Small intestine (tissue), 16 donors: ENCODE measurements at places on chromosomes 2 and 18. TPM values are rescaled to one million over a fixed set of nuclear protein-coding genes. Genes with fewer than 3 reads are reported as not detected.

GRCh38 chr2:151664520-151664919 lies 69.8 kb downstream of the NEB start:
- no peak overlapping the region for H3K27ac ChIP-seq
- H3K4me3 ChIP-seq: no peak overlapping the region

- H3K27me3 ChIP-seq: no peaks in the 10 kb centered on the region
- DNase-seq: no peak
- H3K4me3 ChIP-seq: no peak overlapping the region
- H3K4me1 ChIP-seq: no peaks in the 10 kb centered on the region
- no peak overlapping the region for H3K27ac ChIP-seq
Observed at GRCh38 chr18:75179819-75180600, 28.9 kb downstream of the PTGR3 start.

- H3K36me3 ChIP-seq: no peaks in the 10 kb centered on the region
- DNase-seq: no peak
- no peak overlapping the region for H3K27ac ChIP-seq
Observed at GRCh38 chr2:12315224-12315623, 401.5 kb upstream of the TRIB2 start.

GRCh38 chr18:56541340-56541739 lies 97.1 kb downstream of the TXNL1 start:
- no peak for DNase-seq
- H3K4me3 ChIP-seq: no peak overlapping the region
- no peak overlapping the region for H3K27ac ChIP-seq
- H3K4me1 ChIP-seq: no peaks in the 10 kb centered on the region
- H3K36me3 ChIP-seq: no peaks in the 10 kb centered on the region

DNA sequence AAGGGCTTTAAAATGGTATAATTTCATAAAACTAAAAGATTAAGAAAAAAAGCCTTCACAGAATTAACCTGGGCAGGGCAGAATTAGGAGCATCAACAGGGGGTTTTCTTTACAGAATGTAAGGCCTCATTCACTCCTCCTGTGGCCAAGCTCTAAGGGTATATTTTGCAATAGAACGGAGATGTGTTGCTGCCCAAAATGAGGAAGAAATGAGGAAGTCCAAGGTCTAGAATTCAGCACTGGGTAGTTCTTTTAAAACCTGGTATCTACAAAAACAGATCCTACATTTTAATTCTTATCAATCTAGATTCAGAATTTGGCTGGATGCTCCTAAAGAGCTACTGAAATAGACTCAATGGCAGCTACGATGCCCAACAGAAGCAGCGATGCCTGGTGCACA lies 101.8 kb downstream of the AKAIN1 start:
- no peaks in the 10 kb centered on the region for H3K27me3 ChIP-seq
- DNase-seq: no peak
- H3K4me1 ChIP-seq: no peaks in the 10 kb centered on the region
- no peak overlapping the region for H3K4me3 ChIP-seq
- no peaks in the 10 kb centered on the region for H3K36me3 ChIP-seq

GRCh38 chr18:3655254-3656050 lies 205.5 kb downstream of the TGIF1 start:
- H3K36me3 ChIP-seq: no peaks in the 10 kb centered on the region
- H3K27ac ChIP-seq: peak overlapping the region; percentile 18
- H3K4me3 ChIP-seq: no peak overlapping the region
- DNase-seq: peak; percentile 48

GRCh38 chr2:232436381-232437194 lies 19.4 kb upstream of the ALPI start:
- no peaks in the 10 kb centered on the region for H3K4me1 ChIP-seq
- H3K36me3 ChIP-seq: no peaks in the 10 kb centered on the region
- DNase-seq: no peak
- no peaks in the 10 kb centered on the region for H3K27me3 ChIP-seq
- no peak overlapping the region for H3K27ac ChIP-seq

DNA sequence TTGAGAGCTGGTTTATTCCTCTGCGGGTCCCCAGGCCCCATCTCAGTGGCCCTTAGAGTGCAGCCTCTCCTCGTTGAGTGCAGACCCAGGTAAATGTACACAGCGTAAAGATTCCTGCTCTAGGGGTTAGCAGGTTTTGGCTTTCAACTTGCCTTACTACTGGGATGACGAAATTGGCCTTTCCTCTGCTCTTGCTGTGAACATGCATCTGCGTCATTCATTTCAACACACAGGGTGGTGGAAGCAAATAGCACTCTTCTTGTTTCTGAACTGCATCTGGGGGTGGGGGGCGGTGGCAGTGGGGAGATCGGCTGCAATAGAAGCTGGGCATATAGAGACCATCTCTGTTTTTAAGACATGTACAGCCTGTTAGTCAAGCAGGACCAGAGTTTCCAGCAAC lies 16.5 kb upstream of the SLC16A14 start:
- no peaks in the 10 kb centered on the region for H3K27me3 ChIP-seq
- no peak for DNase-seq
- H3K4me1 ChIP-seq: no peaks in the 10 kb centered on the region
- no peak overlapping the region for H3K27ac ChIP-seq
- H3K36me3 ChIP-seq: no peaks in the 10 kb centered on the region
- no peak overlapping the region for H3K4me3 ChIP-seq

DNA sequence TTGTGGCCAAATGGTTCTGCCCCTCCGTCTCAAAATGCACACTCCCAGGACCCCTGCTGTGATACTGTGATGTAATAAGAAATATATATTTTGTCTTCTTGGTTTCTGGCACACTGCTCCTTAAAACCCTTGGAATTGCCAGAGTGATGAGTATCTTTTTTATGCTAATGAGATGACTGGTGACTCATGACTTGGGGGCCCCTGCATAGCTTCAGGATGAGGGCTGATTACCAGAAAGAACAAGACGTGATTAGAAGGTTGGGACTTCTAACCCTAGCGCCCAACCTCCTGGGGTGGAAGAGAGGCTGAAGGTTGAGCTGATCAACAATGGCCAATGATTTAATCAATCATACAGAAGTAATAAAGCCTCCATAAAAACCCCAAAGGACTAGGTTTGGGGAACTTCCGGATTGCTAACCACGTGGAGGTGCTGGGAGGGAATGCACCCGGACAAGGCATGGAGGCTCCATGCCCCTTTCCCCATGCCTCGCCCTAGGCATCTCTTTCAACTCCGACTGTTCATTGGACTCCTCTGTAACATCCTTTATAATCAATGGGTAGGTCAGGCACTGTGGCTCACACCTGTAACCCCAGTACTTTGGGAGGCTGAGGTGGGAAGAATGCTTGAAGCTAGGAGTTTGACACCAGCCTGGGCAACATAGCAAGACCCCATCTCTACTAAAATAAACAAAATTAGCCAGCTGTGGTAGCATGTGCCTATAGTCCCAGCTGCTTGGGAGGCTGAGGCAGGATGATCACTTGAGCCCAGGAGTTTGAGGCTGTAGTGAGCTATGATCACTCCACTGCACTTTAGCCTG lies 89.1 kb downstream of the HS1BP3 start:
- H3K27me3 ChIP-seq: no peaks in the 10 kb centered on the region
- H3K36me3 ChIP-seq: no peaks in the 10 kb centered on the region
- peak; percentile 61 for DNase-seq

- no peaks in the 10 kb centered on the region for H3K27me3 ChIP-seq
- no peak overlapping the region for H3K27ac ChIP-seq
- H3K4me3 ChIP-seq: no peak overlapping the region
- no peaks in the 10 kb centered on the region for H3K4me1 ChIP-seq
- H3K36me3 ChIP-seq: no peaks in the 10 kb centered on the region
- DNase-seq: no peak
Observed at GRCh38 chr2:219861307-219861706, 233.9 kb downstream of the SLC4A3 start.

DNA sequence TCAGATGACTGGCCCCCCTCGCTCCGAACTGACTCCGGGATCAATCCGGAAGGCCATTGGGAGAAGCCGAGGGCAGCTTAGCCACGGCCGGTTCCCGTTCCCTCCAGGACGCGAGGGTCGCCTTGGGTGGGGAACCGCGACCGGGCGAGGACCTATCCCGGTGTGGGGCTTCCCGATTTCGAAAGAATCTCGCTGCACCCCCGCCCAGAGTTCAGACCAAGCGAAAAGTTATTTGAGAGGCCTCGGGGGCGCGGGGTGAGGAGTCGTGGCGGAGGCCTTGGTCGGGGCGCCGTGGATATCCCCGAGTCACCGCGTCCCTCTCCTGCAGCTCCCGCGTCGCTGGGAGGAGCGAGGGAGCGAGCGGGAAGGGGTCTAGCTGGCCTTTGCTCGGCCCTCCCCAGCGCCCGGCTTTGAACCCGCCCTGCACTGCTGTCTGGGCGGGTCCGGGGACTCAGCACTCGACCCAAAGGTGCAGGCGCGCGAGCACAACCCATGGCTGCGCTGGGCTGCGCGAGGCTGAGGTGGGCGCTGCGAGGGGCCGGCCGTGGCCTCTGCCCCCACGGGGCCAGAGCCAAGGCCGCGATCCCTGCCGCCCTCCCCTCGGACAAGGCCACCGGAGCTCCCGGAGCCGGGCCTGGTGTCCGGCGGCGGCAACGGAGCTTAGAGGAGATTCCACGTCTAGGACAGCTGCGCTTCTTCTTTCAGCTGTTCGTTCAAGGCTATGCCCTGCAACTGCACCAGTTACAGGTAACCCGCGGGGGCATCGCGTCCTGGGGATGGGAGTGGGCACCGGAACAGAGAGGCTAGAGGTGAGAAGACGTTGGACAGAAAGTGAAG lies at the start of gene CYP27A1:
CYP27A1 (plus strand) TSS at position 457 of the 837 bp plus-strand sequence; CDS start at position 493, 36 bp downstream.
- H3K4me3 ChIP-seq: peak within 1 kb of the TSS; percentile 56
- H3K4me1 ChIP-seq: peaks cover 22% of the 10 kb centered on the region
- H3K36me3 ChIP-seq: no peaks in the 10 kb centered on the region
- DNase-seq: peak; percentile 90
- H3K27me3 ChIP-seq: no peaks in the 10 kb centered on the region
- peak within 1 kb of the TSS; percentile 77 for H3K27ac ChIP-seq

DNA sequence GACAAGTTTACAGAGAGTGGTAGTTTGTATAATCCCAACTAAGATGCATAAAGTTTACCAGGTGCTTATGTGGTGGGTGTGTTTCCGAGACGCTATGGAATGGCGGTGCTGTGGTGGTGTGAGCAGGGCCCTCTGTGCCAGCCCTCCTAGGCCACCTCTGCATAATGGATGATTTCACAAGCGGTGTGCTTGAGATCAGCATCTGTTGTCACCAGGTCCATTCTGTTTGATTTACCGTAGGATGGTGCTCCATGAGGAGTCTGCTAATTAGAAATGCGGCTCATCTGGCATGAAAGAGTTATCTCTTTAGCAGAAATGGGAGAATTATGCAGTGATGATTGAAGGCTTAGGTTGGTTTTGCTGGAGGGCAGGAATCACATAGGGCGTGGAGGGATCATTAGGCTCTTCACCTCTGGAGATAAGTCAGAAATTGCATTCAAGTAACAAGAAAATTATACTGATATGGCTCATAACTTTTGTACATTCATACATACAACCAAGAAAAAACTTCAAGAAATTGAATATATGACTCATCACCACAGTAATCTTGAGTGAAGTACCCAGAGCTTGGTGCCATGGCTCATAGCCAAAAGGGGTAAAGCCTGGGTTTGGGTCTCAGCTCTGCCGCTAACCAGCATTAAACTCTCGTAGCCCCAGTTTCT lies 41.4 kb downstream of the CRIM1 start:
- peaks cover 5% of the 10 kb centered on the region for H3K36me3 ChIP-seq
- H3K4me1 ChIP-seq: peaks cover 6% of the 10 kb centered on the region
- no peaks in the 10 kb centered on the region for H3K27me3 ChIP-seq
- no peak overlapping the region for H3K4me3 ChIP-seq
- H3K27ac ChIP-seq: no peak overlapping the region

DNA sequence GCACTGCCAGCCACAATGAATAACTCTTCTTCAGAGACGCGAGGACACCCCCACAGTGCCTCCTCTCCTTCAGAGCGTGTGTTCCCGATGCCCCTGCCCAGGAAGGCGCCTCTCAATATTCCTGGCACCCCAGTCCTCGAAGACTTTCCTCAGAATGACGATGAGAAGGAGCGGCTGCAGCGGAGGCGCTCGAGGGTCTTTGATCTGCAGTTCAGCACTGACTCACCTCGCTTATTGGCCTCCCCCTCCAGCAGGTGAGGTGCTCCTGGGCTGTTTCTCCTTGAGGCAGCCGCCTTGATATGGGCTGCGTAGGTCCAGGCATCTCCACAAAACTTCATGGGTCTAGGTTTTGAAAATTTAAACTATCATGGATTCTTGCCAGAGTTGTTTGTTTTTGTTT lies 6.1 kb downstream of the NCAPH start:
- H3K27ac ChIP-seq: peak overlapping the region; percentile 32
- no peaks in the 10 kb centered on the region for H3K4me1 ChIP-seq
- no peaks in the 10 kb centered on the region for H3K36me3 ChIP-seq

DNA sequence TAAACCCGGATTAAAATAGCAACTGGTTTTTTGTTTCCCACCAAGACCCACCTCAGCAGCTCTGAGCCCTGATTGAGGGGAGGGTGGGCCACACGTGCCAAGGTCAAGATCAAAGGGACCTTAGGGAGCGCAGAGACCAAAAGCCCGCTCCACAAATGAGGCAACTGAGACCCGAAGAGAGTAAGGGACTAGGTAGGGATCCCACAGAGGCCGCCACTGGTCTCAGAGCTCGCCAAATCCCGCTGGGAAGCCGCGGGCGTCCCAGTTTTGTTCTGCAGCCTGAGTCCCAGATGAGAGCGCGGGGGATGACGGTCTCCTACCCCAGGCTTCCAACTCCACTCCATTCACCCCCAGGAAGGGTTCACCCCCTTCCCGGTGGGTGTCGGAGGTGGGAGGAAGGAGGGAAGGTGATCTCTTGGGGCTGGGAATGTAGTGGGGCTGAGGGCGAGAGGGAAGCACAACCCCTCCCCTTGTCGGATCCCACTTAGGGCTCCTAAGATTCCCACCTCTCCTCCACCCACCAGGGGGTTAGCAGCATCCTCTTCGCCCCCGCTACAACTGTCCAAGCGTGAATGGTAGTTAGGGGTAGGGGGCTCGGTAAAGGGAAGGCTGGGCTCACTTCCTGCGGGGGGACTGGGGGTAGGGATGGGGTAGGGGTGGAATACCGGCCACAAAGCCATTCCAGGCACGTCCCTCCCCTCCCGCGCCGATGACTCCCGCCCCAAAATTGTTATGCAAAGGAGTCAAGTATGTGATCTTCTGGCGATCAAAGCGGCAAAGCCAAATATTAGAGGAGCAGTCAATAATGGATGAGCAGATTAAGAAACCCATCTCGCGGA lies 7.3 kb upstream of the EN1 start:
- no peak for DNase-seq
- no peaks in the 10 kb centered on the region for H3K36me3 ChIP-seq
- no peak overlapping the region for H3K4me3 ChIP-seq

GRCh38 chr2:187982668-187983067 lies 309.0 kb upstream of the GULP1 start:
- no peak overlapping the region for H3K4me3 ChIP-seq
- H3K27me3 ChIP-seq: no peaks in the 10 kb centered on the region
- peak; percentile 17 for DNase-seq
- H3K4me1 ChIP-seq: no peaks in the 10 kb centered on the region
- H3K36me3 ChIP-seq: no peaks in the 10 kb centered on the region

- H3K27me3 ChIP-seq: no peaks in the 10 kb centered on the region
- no peak overlapping the region for H3K4me3 ChIP-seq
- H3K4me1 ChIP-seq: no peaks in the 10 kb centered on the region
- DNase-seq: no peak
- peaks cover 4% of the 10 kb centered on the region for H3K36me3 ChIP-seq
Observed at GRCh38 chr2:106156305-106157296, 37.5 kb downstream of the UXS1 start.

Gene DNAJC5G
- not detected for polyA plus RNA-seq

Gene ALPI
- 37.7 TPM for polyA plus RNA-seq

Gene SAG
- not detected for polyA plus RNA-seq

Gene CRYGD
- polyA plus RNA-seq: 0.15 TPM

Gene CBLN2
- polyA plus RNA-seq: not detected

Gene GDF7
- polyA plus RNA-seq: not detected

Gene COL4A3
- polyA plus RNA-seq: 0.01 TPM

Gene NETO1
- not detected for polyA plus RNA-seq

Gene SCN2A
- not detected for polyA plus RNA-seq

Gene SIX3
- polyA plus RNA-seq: not detected

Gene ITGA4
- 1.3 TPM for polyA plus RNA-seq

Gene MPP4
- polyA plus RNA-seq: 0.09 TPM
